ENCODE measurements at places on chromosomes 12 and 14.

DNA sequence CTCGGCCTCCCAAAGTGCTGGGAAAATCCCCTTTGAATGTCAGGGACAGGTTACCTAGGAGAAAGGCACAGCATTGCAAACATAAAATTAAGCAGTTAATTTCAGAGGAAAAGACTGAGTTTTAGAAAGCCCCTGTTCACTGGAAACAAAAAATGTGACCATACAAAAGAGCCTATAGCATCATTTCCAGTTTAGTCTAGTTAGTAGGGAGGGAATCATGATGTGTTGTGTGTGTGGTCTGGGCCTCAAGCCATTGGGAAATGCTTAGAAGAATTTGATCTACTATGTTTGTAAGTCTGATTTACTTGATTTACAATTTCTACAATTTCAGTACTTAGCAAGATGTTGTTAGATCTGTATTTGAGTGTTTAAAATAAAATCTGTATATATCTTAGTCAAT is 47.1 kb upstream of the RERG start:
- DNase-seq = no peak

- DNase-seq = no peak
These were observed 427.6 kb downstream of the ZFP36L1 start for GRCh38 chr14:68365228-68365627.

DNA sequence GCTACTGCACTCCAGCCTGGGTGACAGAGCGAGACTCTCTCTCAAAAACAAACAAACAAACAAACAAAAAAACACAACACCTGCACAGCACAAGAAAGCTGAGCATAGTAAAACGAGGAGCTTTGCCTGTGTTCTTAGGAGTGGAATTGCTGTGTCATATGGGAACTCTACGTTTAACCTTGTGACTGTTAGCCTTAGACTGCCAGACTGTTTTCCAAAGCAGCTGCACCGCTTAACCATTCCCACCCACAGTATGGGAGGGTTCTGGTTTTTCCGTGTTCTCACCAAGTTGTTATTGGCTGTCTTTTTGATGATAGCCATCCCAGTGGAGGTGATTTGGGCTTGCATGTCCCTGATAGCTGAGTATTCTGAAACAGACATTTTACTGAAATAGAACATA is 9.2 kb downstream of the WNT5B start:
- DNase-seq = no peak

DNA sequence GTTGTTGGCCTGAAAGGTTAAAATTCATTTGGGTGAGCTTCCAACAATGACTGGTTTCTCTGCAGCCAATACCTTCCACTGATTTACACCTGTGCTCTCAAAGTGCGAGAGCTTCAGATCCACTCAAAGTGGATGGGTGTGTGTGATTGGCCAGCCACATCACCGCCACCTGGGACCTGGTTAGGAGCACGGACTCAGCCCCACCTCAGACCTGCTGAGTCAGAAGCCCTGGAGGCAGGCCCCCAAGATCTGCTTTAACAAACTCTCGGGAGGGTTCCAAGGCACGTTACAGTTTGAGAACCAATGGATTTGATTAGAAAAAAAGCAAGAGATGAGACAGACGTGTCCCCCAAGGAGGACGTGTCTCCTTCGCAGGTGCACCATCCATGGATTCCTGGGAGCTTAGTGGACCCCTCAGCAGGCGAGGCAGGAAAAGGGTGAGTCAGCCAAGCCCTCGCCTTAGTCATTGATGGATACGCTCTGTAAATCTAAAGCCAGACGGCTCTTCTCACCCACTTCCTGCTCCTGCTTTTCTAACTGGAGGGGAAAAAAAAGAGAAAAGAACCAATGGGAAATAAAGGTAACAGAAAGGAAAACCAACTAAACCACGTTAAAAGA is 24.5 kb downstream of the FZD10 start:
- DNase-seq = no peak

GRCh38 chr12:83067981-83068380 is 381.3 kb downstream of the TMTC2 start:
- no peak for DNase-seq

DNA sequence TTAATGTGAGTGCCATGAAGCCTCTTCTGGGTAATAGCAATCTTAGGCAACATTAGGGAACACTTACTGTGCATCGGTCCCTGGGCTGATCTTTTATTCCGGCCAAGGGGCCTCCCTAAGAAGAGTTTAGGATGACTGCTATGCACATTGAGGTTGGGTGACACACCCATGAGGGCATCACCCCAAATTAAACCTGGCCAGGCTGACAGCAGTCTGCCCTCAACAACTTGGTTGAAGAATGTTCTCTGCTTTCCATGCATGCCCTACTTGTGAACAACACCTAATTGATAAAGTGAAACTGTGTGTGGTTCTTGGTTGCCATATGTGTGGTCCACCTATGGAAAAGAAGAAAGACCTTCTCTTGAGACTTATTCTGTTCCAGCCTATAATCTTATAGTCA is 1098.0 kb downstream of the BCL11B start:
- DNase-seq = no peak

DNA sequence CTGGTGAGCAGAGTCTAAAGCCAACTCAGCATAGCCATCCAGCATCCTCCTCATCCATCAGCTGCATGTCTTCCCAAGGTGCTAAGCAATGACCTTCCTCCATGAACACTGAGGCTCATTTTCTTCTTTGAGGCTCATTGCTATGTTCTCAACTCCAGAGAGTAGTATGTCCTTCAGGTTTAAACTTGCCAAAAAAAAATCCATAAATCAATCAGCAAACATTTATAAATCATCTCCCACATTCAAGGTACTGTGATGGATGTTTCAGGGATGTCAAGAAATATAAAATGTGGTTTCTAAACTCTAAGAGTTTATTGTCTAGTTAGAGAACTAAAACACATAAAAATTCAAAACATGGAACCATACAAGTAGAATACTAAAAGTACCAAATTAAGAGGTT is 29.8 kb upstream of the MDM1 start:
- no peak for DNase-seq

GRCh38 chr14:85054178-85054577 is 475.8 kb upstream of the FLRT2 start:
- no peak for DNase-seq

DNA sequence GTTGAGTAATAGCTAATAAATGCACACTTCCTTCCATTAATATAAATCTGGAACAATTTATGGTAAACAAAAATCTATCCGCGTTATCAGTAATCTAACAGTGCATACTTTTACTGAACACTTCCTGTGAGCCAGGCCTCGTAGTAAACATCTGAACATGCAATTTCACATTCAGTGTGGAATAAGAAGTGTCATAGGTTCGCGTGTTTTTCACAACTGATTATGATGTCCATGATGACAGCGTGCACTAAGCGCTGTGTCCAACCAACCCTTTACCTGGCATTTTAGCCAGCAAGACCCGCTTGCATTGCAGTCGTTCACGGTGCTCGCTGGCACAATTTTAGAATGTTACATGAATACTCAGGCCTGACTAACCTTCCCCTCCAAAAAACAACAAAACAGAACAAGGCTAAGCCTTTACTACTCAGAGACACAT is 2.1 kb downstream of the PNMA1 start:
- DNase-seq = no peak
